Omental fat pad (tissue), 4 donors: ENCODE measurements at places on chromosomes 12 and 14.

- no peak for DNase-seq
Measured at GRCh38 chr12:92908108-92908507, 21.0 kb downstream of the EEA1 start.

- DNase-seq, result no peak
Measured at GRCh38 chr12:93208011-93208410, 169.7 kb upstream of the NUDT4 start.

- peak; percentile 12 for DNase-seq
Measured at GRCh38 chr14:68666899-68667298, 126.0 kb downstream of the ZFP36L1 start.

DNA sequence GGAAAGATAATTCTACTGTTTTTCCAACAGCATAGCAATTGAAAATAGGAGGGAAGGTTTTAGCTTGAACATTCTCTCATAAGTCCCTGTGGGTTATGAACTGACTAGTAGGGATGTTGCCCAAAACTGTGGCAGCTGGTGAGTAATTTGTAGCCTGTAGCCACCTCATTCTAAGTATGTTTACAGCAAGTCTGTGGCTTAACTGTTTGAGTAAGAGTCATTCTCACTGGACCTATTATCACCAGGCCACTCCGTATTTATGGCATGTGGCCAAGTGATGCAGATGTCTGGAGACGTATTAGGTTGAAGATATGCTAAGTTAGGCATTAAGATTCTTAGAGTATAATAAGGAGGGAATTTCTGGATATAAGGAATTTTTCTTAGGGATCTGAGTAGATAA lies 458.3 kb downstream of the ETNK1 start:
- DNase-seq, result no peak

DNA sequence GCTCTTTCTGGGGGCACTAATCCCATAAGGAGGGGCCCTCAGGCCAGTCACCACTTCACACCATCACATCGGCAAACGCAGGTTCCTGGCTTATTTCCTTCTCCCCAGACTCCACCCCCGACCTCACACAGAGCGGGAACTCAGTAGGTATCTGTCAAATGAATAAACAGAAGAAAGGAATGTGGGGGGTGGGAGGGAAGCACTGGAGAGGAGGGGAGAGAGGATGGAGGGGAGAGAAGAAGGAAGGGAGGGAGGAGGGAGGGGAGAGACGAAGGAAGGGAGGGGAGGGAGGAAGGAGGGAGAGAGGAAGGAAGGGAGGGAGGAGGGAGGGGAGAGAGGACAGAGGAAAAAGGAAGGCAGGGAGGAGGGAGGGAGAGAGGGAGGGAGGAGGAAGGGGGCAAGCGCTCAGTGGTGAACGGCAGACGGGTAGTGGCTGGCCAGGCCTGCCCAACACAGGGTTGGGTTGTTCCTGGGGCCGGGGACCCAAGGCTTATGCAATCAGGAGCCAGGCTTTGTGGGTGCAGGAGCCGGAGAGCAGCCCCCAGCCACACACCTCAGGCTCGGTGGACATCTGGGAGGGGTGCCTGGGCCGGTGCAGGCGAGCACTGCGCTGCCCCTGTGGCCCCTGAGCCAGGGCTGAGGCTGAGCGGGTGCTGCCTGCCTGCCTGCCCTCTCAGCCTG lies 52.6 kb upstream of the FBRSL1 start:
- DNase-seq, result no peak

DNA sequence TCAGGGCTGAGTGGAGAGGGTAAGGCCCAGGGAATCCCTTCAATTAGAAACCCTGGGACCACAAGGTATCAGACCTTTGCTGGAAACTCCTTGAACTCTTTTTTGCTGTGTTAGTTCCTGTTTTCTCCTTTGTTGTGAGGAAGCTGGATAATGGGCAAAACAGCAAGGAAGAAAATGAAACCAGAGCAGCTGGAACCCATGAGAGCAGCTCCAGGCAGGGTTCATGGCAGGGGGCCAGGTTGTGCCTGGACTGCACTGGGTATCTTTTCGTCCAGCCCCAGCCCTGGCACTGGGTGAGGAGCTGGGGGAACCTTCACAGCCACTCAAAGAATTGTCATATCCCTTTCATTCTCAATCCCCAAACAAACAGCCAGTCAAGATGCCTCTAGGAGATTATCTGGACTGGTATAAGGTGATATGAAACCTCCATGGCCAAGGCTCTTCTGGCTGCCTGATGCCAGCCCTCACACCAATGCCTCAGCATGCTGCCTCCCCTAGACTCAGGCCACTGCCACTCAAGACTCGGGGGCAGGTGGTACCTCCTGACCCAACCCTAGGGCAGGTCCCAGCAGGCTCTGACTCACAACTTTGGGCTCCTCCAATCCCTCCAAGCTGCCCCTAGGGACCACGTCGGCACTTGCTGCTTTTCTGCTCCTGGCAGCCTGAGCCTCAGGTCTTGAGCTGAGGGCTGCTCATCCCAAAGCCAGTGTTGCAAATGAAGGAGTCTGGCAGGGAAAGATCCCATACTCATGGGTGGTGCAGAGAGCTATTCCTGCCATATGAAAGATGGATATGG lies 16.5 kb downstream of the FAM186B start:
- DNase-seq, result no peak

GRCh38 chr12:93918262-93918661 lies 230.1 kb upstream of the PLXNC1 start:
- DNase-seq, result no peak

GRCh38 chr12:126069549-126070165 lies 1004.4 kb downstream of the AACS start:
- DNase-seq, result peak; percentile 27

DNA sequence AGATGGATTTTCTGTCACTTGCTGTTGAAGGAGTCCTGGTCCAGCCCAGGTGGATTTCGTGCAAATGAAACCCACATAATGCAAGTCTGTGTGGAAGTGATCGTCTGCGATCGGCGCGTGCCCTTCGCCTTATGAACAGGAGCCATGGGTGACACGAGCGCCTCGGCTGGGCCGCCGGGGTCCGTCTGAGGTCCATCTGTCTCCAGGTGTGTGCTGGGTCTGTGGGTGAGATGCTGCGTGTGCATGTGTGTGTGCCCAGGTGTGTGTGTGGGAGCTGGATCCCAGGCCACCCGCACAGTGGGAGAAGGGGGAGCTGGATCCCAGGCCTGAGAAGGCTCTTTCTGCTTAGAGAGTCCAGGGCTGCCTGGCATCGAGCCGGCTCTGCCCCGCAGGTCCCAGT lies 53.8 kb downstream of the GALNT9 start:
- no peak for DNase-seq

GRCh38 chr14:21068521-21069387 lies 1.4 kb upstream of the ARHGEF40 start:
- no peak for DNase-seq

GRCh38 chr12:8108808-8109398 lies 14.5 kb upstream of the CLEC4A start:
- peak; percentile 70 for DNase-seq

GRCh38 chr12:100919116-100919515 lies 124.5 kb downstream of the ANO4 start:
- no peak for DNase-seq

- no peak for DNase-seq
Measured at GRCh38 chr12:110995016-110995415, 74.6 kb upstream of the MYL2 start.

DNA sequence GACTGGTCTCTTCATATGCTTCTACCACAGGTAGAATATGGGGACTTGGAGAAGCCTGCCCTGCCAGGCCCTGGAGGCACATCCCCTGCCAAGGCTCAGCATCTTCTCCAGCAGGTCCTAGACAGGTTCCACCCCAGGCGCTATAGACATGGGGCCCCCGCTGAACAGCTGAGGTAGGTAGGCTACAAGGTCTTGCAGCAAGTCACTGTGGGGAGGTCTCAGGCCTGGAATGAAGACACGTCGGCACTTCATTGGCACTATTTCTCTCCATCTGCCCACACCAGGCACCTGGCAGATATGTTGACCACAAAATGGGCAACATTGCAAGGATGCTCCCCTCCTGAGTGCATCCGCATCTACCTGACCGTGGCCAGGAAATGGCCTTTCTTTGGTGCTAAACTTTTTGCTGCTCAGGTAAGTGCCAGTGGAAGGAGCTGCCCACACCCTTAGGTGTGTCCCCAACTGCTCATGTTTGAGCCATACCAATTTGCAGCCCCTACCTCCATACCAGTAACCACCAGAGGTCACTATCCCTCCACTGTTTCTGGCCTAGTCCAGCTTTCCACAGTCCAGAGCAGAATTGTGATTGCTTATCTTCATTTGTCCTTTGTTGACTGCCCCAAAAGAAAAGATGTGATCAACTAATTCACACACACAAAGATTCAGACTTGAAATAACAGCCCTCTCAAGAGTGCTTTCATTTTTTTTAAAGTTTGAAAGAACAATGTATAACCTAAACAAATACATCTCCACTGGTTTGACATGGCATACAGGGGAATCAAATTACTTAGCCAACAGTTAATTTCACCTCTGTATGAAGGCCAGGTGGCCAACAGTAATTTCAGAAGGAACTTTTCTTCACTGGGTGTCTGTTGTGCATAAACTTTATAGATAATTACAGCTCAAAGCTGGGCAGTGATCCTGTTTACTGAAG lies 16.1 kb downstream of the PIGH start:
- DNase-seq, result no peak

DNA sequence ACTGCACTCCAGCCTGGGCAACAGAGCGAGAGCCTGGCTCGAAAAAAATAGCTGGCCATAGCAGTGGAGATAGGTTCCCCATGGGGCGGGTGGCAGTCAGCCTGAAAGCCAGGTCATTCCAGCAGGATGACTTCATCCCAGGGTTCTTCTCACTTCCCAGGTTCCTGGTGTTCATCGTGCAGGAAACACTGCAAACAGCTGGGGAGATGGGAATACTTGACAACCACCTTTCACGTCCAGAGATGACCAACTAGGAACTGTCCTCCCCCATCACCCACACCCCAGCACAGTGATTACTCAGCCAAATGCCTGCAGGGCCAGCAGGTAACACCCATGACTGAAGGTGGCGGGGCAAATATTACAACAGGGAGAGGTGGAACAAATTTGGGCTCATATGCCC lies 1.7 kb downstream of the VSIG10 start:
- DNase-seq, result no peak

DNA sequence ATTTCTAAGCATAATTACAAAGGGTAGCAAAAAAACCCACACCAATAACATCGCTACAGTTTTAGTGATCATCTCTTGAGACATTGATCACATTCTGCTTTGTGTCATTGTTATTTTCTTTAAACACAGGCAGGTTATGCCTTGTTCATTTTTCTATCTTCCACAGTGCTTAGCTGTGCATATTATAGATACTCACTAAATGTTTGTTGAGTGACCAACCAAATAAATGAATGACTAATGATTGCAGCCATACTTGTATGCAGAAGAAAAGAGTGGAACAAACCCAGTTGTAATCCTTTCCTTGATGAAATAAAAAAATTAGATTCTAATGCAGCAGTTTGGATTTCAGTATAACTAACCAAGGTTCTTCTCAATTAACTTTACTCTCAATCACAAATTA lies 81.0 kb upstream of the RASSF8 start:
- DNase-seq, result no peak

- no peak for DNase-seq
Measured at GRCh38 chr12:83361475-83361874, 674.8 kb downstream of the TMTC2 start.

DNA sequence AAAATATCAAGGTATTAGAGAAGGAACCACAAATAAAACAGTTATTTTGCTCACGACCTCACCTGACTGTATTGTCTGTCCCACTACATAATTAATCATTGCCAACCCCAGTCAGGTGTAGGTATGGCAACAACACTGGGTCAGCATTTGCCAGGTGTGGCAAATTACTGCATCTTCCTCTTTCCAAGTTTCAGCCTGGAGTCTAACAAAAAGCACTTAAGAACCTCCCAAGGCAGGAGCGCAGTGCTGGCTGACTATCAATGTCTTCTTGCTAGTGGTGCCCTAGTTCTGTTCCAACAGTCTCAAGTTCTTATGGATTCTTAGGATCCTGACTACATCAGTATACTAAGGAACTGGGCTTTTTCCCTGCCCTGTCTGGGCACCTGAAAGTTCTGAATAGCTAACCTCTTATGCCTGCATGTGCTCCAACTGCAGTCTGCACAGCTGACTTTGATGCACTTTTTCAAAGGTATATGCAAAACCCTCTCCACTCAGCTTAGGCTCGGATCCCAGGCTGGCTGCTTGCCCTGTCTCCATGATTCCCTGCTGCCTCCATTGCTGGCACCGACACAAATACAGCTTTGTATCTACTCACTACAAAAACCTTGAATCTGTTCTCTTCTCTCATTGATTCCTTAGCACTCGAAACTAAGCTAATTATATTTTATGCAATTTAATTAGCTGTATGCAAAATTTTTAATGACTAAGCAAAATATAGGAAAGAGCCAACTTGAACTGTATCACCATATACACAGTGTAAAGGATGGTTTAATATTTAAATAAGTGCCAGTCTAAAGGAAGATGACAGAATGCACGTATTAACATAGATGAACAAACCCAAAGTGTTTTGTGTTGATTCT lies 113.3 kb downstream of the PRKD1 start:
- no peak for DNase-seq

GRCh38 chr12:124745891-124746570 lies 117.6 kb downstream of the SCARB1 start:
- DNase-seq, result peak; percentile 69

- no peak for DNase-seq
Measured at GRCh38 chr12:89319122-89319521, 33.2 kb downstream of the DUSP6 start.

DNA sequence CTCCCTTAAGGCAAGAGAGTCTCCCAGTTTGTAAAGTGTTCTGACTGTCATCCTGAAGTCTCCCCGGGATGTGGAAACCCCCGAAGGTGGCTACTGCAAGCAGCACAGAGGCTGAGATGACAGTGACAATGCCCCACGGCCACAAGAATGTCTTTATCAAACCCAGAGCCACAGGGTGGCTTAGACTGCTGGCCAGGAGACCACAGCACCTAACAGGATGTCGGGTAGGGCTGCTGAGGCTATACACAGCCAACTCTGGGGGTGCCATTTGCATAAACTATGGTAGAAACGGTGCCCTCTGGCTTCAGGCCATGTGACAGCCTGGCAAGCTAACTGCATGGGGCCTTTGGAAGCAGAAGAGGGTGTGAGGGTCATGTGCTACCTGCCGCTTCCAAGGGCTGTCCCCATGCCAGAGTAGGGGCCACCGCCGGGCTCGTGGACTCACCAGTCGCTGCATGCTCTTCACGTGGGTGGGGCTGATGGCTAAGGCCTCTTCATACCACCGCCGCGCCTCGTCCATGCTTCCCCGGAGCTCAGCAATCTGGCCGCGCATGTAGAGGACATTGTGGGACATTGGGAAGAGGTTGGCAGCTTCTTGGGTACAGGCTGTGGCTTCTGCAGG lies 180.9 kb downstream of the CALM1 start:
- no peak for DNase-seq

GRCh38 chr12:80708259-80708974 lies 983 bp downstream of the MYF6 start:
- no peak for DNase-seq
